ENCODE measurements at places on chromosomes 12 and 14.

GRCh38 chr14:52051251-52051650, 17.6 kb downstream of the NID2 start:
- DNase-seq, result no peak

DNA sequence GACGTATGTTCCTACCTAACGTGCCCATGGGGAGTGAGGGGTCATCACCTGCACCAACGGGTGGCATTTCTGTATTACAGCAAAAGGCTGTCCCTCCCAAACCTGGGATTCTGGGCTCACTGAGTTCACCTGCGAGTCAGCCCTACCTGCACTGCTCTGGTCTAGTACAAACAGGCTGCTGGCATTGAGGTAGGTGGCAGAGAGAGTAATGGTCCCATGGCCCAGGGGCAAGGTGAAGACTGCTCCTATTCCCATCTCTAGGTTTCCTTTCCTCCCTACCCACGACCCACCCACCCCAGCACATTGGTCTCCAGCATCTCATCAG, 421 bp downstream of the SUOX start:
- DNase-seq, result no peak

DNA sequence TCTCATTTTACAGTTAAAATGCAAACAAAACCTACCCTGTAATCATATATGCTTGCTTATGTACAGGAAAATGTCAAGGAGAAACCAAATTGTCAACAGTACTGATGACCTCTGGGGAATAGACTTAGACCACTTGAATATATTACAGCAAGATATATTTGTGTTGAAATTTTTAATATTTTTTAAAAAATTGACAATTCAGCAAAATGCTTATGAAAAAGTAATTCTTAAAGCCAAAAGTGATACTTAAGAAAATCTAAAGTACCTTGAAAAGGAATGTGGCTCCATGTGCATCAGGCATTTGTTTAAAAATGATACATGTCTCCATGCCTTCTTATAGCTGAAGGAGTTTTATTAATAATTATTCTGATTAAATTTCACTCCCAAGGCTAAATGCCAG, 49.2 kb downstream of the PTPN21 start:
- DNase-seq, result no peak

GRCh38 chr12:109626378-109627115, 53.0 kb downstream of the MVK start:
- no peak for DNase-seq

DNA sequence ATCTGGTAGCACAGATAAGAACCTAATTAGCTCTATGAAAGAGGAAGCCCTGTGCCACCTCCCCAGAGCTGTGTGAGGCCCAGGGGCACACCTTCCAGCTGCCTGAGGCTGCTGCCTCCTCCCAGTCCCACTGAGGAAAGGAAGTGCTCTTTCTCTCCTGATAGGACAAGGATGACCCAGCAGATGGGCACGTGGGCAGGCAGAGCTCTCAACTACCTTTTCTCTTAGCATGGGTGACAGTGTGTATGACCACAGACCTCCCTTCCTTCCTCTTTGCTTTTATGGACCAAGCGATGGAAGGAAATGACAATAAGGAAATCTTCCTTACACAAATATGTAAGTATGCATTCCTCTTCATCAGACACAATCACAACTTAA, 127.6 kb upstream of the AMIGO2 start:
- no peak for DNase-seq

DNA sequence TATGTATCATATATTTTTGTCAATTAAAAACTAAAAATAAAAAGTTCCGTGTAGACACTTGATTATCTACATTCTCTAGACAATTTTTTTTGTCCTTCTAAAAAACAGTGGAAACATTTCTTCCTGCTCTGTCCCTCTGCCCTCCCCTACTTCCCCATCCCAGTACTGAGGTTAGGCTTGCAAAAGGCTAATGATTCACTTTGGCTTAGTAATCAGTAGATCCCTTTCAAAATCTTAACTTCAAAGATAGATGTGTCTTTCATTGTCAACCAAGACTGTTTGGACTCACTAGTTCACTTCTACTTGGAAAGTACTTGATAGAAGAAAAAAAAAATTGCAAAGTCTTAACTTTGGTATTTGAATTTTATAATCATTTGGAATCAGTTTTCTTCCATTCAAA, 3.8 kb downstream of the SETD3 start:
- DNase-seq, result no peak

GRCh38 chr12:27332714-27333402, at the start of gene BMAL2:
Gene BMAL2 (plus strand): TSS chr12:27332836. CDS start chr12:27333073, 237 bp downstream.
- DNase-seq, result peak; percentile 60

- DNase-seq, result peak; percentile 76
These were observed 890 bp upstream of the KIF26A start for GRCh38 chr14:104137297-104138097.

DNA sequence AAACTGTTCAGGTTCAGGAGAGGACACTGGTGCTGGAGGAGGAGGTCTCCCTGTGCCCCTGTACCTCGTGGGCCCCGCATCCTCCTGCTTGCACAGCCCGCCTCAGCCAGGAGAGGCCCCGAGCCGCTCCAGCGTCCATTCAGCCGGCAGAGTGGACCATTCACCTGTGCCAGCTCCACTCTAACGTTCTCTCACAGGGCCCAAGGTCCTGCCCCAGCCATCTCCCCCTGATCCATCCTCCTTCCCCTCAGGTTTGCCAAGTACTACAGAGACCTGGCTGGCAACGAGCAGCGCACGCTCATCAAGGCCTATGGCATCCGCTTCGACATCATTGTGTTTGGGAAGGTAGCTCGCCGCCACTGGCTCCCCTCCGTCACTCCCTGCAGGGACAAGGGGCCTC, 22.2 kb downstream of the P2RX4 start:
- no peak for DNase-seq

GRCh38 chr12:77724367-77724957, 106.2 kb upstream of the NAV3 start:
- DNase-seq, result peak; percentile 72

GRCh38 chr12:61267474-61267873, 992.7 kb upstream of the USP15 start:
- peak; percentile 7 for DNase-seq

- DNase-seq, result peak; percentile 78
These were observed 131.3 kb downstream of the ITPR2 start for GRCh38 chr12:26701604-26702215.

GRCh38 chr12:80187660-80188090, 88.3 kb downstream of the OTOGL start:
- peak; percentile 59 for DNase-seq

GRCh38 chr12:25001311-25001710, 52.4 kb upstream of the BCAT1 start:
- no peak for DNase-seq

- no peak for DNase-seq
These were observed 17.3 kb downstream of the HIP1R start for GRCh38 chr12:122852336-122853275.

DNA sequence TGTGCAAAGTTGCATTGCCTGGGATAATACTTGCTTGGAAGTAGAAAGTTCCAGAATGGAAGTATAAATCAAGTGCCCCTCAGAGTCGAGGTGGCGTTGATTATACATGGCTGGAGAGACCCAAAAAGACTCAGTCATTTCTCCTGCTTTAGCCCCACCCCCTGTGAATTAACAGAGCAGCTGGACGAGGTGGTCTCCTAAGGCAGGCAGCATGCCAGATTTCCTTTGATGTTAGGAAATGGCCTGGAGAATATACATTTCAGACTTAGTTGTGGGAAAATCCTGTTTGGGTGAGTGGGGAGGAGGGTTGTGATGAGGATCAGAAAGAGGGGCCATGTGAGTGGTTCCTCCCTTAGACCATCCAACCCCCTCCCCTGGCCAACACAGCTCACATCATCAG, 406.1 kb upstream of the TMPO start:
- no peak for DNase-seq

GRCh38 chr12:51626629-51627028, 35.6 kb downstream of the SCN8A start:
- no peak for DNase-seq

- no peak for DNase-seq
These were observed 35.7 kb downstream of the SSH1 start for GRCh38 chr12:108821407-108822397.

DNA sequence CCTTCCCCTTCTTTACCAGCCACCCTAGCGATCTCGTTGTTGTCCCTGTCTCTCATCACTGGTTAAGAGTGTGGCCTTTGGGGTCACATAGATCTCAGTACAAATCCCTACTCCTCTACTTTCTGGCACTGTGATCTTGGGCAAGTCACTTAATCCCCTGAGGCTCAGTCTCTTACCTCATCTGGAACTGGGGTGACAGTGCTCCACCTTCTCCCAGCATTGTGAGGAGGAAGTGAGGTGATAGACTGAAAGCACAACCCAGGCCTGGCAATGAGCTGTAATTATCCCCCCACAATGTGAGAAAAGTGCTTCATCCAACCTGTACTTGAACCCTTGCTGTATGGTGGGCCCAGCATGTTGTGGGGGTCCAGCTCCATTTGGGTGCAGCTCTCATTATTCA, 48.0 kb downstream of the IRAK3 start:
- DNase-seq, result no peak

DNA sequence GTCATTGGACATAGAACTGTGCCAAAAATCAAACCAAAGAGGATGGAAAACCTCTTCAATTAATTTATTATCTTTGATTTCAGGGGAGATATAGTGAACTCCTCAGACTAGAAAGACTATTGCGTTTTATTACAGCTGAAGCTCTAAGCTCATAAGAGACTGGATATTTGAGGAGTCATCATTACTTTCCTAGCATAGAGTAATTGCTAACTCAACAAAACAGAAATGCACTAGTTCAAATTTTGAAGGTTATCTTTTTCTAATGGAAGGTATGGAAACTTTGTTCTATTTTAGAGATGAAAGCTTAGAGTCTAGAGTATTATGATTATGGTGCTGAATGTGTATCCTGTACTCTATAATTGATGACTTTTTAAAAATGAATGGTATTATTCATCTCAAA, 5.3 kb upstream of the BEST3 start:
- no peak for DNase-seq

DNA sequence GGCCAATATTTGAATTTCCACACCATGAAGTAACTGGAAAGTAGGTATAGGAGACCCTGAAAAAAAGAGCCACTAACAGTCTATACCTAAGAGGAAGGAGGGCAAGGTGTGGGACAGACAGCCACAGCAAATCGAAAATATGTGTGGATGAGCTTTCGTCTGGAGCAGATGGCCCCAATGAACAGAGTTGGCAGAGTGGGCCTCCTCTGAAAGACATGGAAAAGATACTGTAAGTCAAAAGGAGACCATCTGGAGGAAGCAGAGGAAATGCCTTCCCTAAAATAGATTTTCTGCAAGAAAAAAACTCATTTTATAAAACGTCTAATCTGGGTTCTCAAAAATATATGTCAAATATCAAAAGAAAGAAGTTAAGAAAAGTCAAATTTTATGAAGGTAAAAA, 157.2 kb upstream of the PRKD1 start:
- DNase-seq, result no peak

Data from A673 (cell line).